ENCODE measurements at places on chromosomes 7 and 10.

GRCh38 chr10:29649561-29650551 is 15.1 kb upstream of the SVIL start:
- peak; percentile 62 for DNase-seq

DNA sequence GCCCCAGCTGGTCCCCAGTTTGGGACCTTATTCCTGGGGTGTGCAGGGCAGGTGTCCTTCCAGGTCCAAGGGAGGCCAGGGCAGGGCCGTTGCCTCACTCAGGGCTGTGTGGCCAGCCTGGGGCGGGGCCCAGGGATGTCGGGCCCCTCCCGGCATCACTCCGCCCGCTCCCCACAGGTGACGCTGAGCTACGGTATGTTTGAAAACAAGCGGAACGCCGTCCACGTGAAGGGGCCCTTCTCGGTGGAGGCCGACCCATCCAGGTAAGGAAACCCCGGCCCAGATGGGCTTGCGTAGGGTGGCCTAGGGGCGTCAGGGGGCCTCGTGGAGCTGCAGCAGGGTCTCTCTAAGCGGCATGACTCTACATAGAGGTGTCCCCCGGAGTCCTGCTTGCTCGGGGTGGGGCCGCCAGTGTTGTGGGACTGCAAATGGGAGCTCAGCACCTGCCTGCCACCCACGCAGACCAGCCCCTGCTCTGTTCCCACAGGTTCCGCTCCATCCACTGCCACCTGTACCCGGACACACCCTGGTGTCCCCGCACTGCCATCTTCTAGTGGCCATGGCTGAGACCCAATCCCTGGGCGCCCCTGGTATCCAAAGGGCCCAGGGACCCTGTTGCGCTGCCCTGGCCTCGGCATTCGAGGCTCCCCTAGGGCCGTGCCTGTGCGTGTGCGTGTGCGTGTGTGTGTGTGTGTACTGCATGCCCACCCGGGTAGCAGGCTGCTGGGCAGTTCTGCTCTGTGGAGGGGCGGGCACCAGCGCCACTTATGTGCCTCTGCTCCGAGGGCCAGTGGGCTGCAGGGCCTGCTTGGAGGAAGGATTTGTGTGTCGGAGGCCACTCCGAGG is 7.3 kb downstream of the LFNG start:
- DNase-seq: no peak

DNA sequence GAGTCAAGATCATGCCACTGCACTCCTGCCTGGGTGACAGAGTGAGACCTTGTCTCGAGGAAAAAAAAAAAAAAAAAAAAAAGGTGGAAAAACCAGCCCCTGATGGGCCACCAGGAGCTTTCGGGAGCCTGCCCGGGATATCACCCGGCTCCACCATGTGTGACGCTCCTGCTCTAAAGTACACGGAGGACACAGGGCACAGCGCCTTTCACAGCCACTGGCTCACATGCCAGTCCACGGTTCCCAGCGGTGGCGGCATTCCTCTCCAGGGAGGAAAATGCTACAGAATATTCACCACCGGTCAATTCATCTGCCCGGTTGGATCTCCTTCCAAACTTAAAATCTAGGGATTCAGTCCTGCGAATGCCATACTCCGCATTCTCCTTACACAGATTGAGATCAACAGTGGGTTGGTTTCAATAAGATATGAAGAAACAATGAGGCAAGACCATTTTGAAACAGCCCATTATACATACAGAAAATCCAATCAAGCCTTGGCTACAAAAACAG is 81.2 kb downstream of the CTBP2 start:
- DNase-seq: no peak

DNA sequence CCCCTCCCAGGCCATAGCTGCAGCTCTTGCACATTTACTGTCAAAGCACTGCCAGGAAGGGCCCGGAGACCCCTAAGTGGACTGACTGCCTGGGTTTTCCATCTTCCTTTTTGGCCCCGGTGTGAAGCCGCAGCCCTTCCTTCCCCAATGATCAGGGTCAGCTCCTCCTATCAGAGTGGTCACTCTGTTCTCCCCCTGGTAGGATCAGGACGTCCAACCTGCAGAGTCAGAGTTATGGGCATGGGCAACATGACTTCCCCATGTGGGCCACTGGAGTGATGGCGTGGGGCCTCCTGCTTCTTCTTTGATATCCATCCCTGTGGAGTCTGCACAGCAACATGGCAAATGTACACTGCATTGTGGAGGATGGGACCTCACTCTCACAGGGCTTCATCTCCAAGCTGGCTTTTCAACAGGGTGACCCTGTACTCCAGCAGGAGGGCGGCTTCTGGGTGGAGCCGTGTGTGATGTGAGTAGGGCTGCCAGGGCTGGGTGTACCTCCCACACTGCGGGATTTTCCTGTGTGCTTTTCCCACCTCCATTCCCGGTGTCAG is 6.4 kb upstream of the RAMP3 start:
- DNase-seq: no peak

DNA sequence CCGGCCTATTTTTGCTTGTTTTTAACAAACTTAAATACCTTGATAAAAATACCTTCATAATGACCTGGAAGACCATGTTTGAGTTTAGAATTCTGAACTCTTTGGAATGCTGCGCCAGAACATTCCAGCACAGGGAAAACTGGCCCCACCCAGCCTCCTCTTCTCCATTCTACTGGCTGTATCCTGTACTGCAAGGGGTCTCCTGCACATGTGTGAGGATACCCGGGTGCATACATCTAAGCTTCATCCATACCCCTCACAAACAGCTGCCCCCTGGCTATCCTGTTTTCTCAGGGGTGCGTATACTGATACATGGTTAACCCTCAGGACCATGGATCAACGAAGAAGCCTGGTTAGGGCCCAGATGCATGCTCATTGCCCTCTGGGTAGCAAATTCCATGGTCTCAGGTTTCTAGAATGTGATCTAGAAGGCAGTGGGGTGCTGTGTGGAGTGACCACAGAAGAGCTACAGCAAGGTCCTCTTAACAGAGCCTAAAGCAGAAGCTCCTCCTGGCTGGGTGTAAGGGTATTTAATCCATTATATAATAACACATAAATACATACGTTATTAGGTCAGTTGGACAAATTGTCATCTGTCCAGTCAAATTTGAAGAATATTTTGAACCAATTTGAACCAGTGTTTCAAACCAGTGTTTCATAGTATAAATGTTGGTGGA is 26.1 kb downstream of the HACD1 start:
- no peak for DNase-seq

DNA sequence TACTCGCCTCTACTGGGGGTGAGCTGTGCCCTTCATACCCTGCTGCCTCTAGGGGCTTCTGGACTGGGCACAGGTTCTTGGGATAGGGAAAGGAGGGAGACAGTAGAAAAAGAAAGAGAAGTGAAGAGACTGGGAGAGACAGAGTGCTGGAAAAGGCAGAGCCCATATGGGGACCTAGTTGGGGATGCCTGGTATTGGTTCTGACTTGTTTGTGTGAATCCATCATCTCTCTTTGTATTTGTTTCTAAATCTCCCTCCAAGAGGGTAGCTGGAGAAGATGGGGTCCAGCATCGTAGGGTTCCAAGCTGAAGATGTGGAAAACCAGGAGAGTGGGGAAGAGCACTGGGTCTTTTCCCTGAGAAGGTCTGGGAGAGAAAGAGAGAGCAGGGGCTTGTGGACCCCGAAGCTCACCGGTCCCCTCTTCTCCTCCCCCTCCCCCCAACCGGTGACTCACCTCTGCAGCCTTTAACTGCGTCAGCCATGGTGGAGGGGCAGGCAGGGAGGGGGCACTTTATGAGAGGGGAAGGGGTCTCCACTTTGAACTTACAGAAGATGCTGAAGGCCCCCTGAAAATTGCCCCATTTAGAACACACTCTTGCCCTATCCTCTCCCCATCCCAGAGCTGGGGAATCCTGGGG is 3.2 kb upstream of the VGF start:
- DNase-seq: no peak

DNA sequence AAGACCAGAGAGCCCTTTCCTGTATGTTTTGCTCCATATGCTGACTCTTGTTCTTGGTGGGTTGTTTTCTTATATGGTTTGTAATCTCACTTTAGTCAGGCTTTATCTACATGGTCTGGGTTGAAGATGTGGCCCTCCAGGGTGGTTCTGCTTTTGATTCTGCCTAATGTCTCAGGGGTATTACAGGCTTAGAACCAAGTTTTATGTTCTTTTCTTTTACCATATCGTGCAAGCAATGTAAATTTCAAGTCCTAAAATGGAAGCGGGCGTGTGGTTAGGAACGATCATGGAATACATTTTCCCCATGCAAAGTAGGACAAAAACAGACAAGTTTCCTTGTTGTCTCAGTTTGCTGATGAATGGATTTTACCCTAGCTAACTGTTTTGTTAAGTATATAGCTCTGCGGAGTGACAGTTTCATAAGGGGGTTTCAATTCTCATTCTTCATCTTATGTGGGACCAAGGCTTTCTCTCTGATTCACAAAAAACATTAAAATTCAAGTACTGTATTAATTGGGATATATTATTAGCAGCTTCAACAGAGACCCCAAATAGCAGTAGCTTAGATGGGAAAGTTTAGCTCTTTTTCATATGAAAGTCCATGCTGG is 58.7 kb downstream of the MTURN start:
- DNase-seq: no peak

DNA sequence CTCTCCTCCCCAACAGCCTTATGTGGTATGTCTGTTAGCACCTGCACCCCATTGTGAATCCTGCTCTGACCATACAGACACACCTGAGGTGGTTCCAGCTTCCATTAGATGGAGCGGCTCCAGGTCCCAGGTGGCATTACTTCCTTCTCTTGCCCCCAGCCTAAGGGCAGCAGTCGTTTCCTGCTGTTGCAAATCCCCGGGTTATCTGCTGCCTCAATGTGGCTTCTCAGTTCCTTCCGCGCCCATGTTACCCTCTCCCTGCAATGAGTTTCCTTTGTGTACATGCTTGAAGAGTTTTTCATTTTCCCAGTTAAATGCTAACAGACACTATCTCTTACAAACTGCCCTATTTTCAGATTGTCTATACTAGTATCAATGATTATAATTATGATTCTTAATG is 62.8 kb upstream of the PRKCQ start:
- DNase-seq: no peak

GRCh38 chr10:32273336-32273735 is 73.6 kb downstream of the EPC1 start:
- no peak for DNase-seq

Data from fibroblast of upper back skin (primary cell).